Right cardiac atrium (tissue), 5 donors: ENCODE measurements at places on chromosomes 2 and 18.
A peak's percentile ranks its signal among the peaks of the same experiment; 100 is the strongest.

DNA sequence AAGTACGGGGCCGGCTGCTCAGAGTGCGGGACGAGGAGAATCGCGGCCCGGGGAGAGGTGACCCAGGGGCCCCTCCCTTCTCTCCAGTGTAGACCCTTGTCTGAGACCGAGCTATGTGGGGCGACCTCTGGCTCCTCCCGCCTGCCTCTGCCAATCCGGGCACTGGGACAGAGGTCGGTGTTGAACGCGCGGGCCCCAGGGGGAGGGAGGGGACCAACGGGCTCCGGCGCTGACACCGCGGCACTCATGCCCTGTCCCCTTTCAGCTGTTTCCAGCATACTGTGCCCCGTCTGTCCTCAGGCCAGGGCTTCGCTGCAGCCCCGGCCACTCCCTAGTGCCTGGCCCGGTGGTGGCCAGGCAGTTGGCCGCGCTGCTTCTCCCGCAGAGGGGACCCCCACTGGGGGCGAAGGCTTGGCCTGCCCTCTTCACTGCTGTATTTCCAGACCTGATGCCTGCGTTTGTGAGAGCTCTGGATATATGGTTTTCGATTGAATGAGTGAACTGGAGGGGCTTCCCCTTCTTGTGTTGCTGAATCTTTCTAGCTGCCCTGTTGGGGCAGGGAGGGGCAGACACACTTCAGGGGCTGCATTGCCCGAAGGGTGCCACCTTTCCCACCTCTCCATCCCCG, 809 bp downstream of the DBI start:
- DNase-seq, result peak; percentile 82

- no peak for DNase-seq
Observed at GRCh38 chr2:59744436-59744835, 809.0 kb downstream of the BCL11A start.

- no peak for DNase-seq
Observed at GRCh38 chr2:181848261-181848886, 43.2 kb upstream of the ITPRID2 start.

DNA sequence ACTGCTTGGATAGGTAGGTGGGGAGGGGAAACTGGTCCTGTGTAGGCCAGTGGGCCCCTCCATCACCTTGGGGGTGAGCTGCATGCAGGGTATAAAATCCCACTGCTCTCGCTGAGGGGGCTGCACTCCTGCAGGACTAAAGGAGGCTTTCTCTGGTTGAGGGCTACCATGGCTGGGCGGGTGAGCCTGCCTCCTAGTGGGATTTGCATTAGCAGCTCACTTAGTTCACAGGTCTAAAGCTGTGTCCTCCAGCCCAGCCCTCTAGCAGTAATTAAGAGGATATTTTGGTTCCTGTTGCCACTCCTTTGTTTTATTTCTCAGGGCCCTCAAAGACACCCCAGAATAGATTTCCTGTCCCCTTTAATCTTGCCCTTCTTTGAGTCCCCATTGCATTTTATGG, 24.6 kb downstream of the TMEM127 start:
- no peak for DNase-seq
